Urinary bladder (tissue), 4 donors: ENCODE measurements at places on chromosomes 4 and X.
A peak's percentile ranks its signal among the peaks of the same experiment; 100 is the strongest.

- no peak for DNase-seq
These were observed 2.1 kb downstream of the HMGB2 start for GRCh38 chr4:173332021-173332487.

DNA sequence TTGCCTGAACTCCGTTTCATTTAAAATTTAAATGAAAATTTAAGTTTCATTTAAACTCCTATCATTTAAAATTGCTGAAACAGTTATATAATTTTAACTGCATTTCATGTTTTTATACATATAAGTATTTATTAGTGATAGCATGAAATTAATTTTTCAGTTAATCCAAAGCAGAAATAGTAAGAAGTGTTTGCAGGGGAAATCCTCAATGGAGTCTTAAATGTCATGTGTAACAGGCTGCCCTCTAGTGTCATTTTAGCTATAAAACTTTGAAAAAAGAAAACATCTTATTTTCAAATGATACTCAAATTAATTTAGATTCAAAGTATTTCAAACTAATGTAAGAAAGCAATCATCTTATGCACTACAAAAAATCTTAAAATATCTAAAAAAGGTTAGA lies 27.2 kb downstream of the TAPT1 start:
- DNase-seq = no peak

GRCh38 chrX:17944833-17945497 lies 83.9 kb upstream of the RAI2 start:
- no peak for DNase-seq

DNA sequence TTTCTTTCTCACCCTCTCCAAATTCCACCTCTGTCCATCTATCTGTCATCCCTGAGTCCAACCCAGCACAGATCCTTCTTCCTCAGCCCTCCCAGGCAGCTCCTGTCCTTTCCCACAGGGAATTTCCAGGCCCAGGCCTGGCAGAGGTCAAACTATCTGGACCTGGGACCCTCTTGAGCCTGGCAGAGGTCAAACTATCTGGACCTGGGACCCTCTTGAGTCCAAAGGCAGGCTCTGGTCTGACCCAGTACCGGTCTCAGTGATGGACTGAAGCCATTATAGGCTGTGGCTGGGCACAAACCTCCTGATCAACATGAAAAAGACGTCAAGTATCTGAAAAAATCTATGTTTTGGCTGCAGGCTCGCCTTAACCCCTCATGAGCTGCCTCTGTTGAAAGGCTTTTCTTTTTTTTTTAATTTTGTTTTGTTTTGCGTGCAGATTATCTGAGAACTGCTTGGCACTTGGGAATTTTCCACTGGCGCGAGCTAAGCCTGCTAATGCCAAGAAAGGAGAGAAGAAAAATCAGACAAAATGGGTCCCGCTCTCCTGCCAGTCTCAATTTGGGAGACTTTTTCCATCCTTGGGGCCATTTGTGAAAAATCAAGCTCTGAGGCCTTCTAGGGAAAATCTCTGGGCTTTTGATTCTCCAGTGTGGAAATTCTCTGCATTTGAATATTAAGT lies 31.2 kb downstream of the MSX1 start:
- DNase-seq = no peak

GRCh38 chr4:113872426-113873260 lies 106.8 kb downstream of the ARSJ start:
- DNase-seq = no peak

DNA sequence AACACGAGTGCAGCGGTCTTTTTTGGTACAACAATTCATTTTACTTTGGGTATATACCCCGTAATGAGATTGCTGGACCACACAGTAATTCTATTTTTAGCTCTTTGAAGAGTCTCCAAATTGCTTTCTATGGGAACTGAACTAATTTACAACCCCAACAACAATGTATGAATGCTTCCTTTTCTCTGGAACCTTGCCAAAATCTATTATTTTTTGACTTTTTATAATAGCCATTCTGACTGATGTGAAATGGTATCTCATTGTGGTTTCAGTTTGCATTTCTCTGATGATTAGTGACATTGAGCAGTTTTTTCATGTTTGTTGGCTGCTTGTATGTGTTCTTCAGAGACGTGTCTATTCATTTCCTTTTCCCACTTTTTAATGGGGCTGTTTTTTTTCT lies 240.8 kb downstream of the STK32B start:
- DNase-seq = no peak

GRCh38 chr4:161364681-161365080 lies 799.1 kb downstream of the FSTL5 start:
- no peak for DNase-seq

DNA sequence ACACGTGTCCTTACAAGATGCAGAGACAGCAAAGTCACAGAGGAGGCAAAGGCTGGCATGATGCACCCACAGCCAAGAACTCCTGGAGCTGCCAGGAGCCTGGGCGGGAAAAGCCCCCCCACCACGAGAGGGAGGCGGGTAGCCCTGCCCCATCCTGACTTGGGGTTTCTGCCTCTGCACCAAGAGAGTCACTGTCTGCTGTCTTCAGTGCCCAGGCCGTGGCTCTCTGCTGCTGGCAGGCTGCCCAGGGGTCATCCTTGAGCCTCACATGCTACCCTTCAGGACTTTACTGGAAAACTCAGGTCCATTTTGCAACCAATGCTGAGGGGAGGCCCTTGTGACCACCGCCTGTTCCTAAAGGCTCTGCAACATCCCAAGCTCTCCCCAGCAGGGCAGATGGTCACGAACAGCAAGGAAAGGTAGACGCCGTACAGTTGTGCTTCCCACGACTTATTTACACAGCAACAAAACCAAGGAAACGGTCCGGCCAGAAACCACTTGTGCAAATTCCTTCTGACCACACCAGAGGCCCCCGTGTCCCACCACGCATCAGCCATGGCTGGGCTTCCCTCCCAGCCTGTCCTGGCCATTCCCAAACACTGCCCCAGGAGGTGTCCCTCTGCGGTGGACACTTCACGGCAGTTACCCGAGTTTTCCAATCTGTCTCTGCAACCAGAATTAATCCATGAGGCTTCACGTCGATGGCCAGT lies 56.9 kb downstream of the ACOX3 start:
- DNase-seq = peak; percentile 18

GRCh38 chr4:71777891-71778290 lies 6.0 kb downstream of the GC start:
- no peak for DNase-seq

GRCh38 chr4:114998316-114998715 lies 115.1 kb downstream of the NDST4 start:
- DNase-seq = no peak

- no peak for DNase-seq
These were observed 151.6 kb upstream of the ZC4H2 start for GRCh38 chrX:65127842-65128241.

GRCh38 chrX:38211891-38212635 lies 8.6 kb downstream of the SRPX start:
- no peak for DNase-seq

DNA sequence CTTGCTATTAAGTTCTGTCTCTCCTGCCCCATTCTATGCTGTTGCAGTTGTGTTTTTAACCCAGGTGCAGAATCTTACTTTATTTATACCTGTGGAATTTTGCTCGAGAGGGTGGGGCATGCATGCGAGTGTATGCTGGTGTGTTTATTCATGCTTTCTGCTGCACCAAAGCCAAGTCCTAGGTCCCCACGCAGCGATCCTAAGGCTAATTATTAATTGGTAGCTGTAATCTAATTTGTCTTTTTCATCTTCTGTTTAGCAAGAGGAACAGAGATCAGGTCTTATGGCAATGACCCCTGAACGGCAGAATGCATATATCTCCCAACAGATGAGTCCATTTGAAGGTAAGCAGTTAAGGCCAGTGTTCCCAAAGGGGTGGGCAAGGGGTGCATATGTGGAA lies 58.7 kb upstream of the MTM1 start:
- no peak for DNase-seq

DNA sequence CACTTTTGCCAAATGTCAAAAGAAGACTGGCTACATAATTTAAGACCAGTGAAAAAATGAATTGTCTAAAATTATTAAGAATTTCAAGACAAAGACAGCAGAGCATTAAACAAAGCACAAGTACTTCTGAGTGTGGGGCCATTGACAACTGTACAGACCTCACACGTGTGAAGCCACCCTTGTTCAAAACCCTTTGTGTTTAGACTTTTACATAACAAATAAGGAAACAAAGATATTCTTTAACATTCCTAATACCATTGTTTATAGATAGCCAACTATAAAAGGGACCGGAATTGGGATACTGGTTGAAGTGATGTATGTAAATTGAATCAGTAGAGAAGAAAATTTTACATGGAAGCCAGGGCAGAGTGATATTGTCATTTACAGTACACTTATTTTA lies 624.2 kb downstream of the PCDH18 start:
- DNase-seq = no peak

DNA sequence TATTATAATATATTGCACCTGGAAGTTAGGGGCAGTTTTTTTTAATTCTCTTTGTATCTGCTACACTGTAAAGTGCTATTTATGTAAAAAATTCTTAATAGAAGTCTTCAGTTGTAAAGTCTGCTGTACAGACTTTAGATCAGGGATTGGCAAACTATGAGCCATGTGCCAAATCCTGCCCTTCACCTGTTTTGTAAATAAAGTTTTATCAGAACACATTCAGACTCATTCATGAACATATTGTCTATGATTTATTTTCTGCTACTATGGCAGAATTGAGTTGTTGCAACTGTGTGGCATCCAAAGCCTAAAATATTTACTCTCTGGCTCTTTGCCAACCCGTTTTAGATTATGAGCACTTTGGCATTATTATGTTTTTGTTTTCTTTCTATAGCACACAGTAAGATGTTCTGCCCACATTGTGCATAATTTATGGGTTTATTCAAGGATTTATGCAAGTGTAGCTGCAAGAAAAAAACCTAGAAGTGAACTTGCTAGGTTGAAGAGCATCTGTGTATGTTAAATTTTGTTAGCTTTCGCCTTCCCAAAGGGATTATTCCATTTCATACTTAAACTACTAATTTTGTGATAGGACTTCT lies 56.9 kb downstream of the CLCN3 start:
- DNase-seq = no peak

DNA sequence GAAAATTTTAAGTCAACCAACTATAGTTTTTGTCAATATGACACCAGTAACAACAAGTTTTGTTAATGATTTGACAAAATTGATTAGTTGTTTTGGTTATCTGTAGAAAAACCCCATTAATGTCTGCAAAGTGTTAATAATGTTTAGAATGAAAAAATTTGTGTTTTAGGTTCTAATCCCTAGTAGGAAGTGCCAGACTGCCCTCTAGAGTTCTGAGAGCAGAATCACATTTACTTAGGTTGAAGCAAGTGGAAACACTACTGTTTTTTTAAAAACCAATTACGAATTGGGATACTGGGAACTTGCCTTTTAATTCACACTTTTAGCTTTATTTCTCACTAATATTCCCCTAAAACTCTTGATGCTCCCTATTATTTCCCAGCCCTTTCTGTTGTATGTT lies 101.1 kb upstream of the CYLC1 start:
- DNase-seq = no peak

DNA sequence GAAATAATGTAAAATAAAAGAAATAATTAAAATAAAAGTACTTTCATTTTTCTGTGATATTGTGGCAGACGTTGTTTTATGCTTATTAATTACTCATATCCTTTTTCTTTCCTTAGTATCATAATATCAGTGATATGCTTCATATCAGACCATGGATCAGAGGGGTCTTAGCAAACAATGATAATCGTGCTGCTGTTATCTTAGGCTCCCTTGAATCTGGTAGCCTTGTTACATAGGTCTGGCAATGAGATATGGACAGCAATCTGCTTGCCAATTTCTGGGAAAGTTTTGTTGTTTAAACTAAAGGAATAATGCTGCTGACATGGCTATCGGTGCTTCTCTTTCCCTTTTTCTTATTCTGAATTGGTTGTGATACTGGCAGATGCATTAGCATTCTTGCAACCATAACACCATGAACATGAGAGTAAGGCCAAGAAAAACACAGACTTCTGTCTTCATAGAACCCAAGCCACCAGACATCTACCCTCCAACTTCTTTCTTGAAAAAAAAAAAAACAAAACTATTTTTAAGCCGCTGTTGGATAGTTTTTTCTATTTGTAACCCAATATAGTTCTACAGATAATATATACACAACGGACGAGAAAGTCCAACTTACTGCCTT lies 16.4 kb downstream of the EPHA5 start:
- no peak for DNase-seq

- DNase-seq = no peak
These were observed 14.5 kb upstream of the DACH2 start for GRCh38 chrX:86133761-86134160.

DNA sequence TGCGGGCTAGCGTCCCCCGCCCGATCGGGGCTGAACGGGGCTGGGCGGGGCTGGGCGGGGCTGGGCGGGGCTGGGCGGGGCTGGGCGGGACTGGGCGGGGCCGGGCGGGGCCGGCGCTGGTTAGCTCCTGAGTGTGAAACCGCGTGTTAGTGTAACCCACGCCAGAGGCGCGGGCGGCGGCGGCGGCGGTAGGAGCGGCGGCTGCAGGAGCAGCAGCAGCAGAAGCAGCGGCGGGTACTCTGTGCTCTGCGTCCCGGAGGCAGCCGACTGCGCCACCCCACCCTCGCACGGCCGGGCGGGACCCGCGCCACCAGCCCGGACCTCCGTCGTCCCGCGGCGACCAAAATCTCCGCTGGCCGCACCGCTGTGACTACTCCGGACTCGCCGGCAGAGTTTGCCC lies 128.1 kb downstream of the LAS1L start:
- no peak for DNase-seq

DNA sequence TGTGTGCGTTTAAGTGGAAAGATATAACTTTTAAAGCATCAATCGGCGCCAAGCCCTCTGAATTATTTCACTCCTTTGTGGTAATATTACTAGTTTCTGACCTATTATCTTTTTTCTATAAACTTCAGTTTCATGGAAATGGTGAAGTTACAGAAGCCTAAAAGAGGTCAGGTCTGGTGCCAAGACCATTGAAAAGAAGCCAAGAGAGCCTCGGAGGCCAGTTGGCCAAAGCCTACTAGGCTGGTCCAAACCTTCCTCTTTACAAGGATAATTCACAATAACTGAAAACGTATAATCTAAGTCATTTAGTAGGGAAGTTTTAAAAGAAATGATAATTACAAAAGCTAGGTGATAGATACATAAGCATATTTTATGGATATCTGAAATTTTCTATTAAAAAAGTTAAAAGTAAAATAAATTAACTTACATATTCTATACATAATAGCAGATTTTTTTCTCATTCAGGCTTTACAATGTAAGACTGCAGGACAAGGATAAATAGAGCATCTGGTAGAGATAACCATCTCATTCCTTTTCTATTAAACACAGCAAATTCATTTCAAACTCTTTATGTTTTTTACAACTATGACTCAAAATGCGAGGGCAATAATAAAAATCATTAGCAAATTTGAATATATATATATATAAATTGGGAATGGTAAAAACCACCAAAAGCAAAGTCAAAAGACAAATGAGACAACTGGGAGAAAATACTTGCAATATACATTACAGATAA lies 49.2 kb downstream of the WDFY3 start:
- DNase-seq = no peak

- DNase-seq = no peak
These were observed 77.2 kb upstream of the GALNT7 start for GRCh38 chr4:173091362-173091761.

- peak; percentile 64 for DNase-seq
These were observed 66.6 kb downstream of the ING2 start for GRCh38 chr4:183571350-183571941.

- DNase-seq = no peak
These were observed 159.3 kb downstream of the ATG4A start for GRCh38 chrX:108250654-108251579.
